ENCODE measurements at places on chromosomes 4 and X.

GRCh38 chrX:23372220-23372902 lies 37.7 kb downstream of the PTCHD1 start:
- DNase-seq = no peak

DNA sequence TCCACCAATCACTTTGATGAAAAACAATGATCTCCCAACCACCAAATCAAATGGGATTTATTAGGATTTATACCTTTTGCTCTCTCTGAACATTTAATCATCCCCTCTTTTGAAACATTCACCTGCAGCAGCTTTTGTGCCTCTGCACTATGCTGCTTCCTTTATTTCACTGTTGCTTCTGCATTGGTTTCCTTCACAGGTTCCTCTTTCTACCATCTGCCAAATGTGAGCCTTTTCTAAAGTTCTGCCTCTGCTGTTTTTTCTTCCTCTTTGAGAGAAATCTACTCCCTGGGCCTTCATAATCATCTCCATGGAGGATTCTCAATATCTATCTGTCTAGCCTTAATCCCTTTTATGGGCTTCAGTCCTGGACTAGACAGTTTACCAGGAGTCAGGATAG lies 24.7 kb downstream of the CUL4B start:
- no peak for DNase-seq

DNA sequence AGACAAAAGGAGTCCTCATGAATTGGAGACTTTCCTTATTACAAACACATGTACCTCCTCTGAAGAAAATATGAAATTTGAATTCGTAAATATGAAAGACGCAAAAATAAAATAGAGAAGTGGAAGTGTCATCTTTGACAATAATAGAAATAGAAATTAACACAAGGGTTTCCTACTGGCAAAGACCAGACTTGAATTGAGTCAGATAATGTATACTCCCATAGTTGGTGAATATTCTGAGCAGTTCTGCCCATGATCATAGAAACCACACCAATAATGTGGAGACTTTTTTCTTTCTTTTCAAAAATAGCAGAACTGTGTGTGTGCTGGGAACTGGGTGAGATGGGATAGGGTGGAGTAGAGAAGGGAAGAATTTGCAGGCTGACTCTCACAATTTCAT lies 277.7 kb upstream of the TET2 start:
- no peak for DNase-seq

GRCh38 chrX:139647597-139647996 lies 60.4 kb downstream of the MCF2 start:
- DNase-seq = no peak

DNA sequence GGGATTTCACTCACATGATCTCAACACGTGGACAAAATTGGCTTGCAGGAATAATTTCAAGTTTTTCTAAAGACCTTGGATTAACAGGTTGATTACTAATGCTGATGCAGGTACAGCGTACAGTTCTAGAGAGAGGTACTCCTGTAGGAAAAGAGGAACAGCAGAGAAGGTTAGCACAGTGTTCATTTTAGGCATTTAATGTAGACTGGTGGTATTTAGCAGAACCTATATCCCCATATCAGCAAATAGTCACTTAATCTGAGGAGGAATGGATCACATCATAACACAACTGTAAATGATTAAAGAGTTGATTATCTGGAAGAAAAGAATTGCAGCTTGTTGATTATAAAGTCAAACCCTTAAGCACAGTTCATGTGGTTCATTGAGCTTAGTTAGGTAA lies 620 bp downstream of the CXCL10 start:
- no peak for DNase-seq

- DNase-seq = no peak
These were observed 697.8 kb upstream of the HS3ST1 start for GRCh38 chr4:12126474-12126873.

GRCh38 chrX:10577853-10578252 lies 42.5 kb downstream of the MID1 start:
- DNase-seq = no peak

- no peak for DNase-seq
These were observed 50.3 kb upstream of the GEMIN8 start for GRCh38 chrX:14079891-14080430.

Data from T47D (cell line).